Breast epithelium (tissue), 4 donors: ENCODE measurements at places on chromosomes 5 and 9. TPM values are rescaled to one million over a fixed set of nuclear protein-coding genes. Genes with fewer than 3 reads are reported as not detected.

The NEUROG1 gene
- not detected for total RNA-seq

The SLC22A4 gene
- 2.3 TPM for total RNA-seq

- no peak for DNase-seq
Measured at GRCh38 chr5:133994990-133995333, 9.8 kb downstream of the VDAC1 start.

The PCDHB11 gene
- 2.3 TPM for total RNA-seq

The TEX48 gene
- total RNA-seq: not detected

DNA sequence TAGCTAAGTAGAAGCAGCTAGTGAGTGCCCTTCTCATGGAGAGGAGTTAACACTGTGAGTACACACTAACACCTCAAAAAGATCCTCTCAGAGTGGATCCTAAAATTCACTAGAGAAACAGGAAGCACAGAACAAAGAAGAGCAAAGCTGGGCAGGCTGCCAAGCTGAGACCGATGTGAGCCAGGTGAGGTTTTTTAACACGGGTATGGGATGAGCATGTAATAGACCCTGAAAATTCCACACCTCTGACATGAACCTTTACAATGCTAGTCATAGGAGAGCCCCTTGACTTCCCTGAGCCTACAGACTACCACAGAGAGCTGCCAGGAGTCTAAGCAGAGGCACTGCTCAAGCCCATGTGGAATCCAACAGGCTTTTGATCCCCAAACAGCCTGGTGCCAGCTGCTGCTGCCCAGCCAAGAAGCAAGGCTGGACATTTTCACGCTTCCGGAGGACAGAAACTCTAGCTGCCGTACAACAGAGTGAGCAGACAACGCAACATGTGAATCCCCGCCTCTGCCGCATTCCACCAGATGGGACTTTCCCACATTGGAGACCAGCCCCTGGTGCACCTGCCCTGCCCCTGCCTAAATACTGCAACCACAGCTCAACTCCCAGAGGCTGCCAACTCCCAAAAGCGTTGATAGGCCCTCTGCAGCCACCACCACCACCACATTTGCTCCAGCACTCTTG is 280.8 kb downstream of the CDH10 start:
- no peak for DNase-seq

DNA sequence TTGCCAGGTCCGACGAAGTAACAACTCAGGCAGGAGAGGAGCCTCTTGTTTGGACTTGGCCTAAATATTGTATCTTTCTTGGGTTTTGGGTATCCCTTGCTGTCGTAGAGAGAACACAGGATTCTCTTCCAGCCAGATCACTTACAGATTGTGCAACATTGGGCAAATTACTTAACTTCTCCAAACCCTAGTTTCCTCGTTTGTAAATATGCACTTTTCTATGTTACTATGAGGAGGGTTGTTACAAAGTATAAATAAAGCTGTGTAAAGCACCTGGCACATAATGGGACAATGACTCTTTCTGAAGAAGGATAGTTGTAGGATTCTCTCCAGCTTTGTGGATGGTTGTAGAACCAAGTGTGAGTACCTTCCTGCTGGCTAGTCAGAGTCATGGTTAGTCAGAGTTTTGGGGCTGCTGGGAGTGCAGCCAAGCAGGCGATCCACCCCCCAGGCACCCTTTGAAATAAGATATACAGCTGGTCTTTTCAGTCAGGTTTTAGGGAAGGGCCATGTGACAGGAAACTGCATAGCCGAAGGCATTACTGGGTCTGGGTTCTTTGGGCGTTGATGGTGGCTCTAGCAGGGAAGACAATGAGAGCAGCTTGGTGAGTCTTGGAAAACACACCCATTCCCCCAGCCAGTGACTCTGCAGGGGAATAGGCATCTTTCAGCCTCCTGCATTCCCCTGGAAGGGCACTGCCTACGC is 49.9 kb upstream of the GDNF start:
- DNase-seq: no peak

DNA sequence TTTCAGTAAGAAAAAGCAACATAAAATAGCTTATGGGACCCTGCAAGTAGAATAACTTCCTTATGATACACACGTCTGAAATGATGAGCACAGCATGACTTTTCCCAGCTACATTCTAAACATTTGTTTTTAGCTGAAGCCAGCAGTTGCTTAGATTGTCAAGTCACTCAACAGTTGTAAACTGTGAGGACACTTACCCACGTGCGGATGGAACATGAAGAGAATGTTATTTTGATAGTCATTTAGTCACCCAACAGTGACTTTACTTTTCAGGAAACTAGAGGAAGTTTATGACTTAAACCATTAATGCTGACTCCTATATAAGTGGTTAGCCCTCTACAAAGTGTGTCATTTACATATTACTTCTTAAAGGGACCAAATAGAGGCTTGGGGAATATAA is 3.0 kb downstream of the HACD4 start:
- DNase-seq: no peak

The TPRN gene
- 9.2 TPM for total RNA-seq

DNA sequence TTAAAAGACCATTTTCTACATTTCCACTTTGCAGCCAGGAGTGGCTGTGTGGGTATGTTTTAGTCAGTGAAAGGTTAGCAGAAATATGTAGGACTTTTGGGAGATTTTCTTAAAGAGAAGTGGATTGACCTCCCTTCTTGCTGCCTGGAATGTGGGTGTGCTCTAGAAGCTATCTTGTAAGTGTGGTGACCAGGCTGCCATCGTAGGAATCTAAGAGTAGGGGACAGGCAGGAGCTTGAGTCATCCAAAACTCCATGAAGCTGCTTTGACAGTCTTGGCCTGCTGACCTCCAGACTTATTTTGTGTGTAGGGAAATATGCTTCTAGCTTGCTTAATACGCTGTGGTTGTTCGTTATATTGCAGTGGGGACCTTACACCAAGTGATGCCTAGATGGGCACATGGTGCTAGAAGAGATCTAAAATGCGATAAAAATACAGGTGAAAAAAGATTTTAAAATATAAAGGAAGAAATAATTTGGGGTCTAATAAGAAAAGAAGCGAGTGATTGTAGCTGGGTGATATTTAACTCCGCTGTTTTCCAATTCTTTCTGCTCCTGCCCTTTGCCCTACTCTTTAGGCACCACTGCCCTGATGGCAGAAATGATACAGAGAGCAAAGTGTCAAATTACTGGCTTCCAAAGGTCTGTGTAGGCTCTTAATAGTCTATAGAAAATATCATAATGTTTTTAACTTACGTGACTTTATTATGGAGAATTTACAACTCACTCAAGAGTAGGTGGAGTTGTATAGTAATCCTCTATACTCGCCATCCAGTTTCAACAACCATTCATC is 298.2 kb upstream of the ZNF608 start:
- no peak for DNase-seq

The FBLL1 gene
- 0.33 TPM for total RNA-seq

DNA sequence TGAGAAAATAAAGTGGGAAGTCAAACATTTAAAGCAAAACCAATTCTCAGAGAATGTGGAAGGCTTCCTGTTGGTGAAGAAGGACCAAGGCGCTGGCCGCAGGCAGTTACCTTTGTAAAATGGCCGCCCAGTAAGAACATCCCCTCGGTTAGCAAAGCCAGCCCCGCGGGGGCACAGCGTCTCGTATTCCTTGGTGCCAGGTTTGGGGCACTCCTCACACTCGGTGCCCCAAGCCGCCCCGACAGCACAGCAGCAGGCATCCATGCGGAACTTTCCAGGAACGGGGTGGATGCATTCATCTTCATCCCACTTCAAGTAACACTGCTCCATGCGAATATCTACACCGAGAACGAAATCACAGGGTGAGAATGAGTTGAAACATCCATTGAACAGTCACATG is 192.8 kb downstream of the FBN2 start:
- DNase-seq: no peak

- DNase-seq: no peak
Measured at GRCh38 chr9:95142315-95142714, 175.2 kb downstream of the FANCC start.

GRCh38 chr5:976849-977751 is 31.5 kb upstream of the NKD2 start:
- no peak for DNase-seq

GRCh38 chr5:71887680-71888079 is 168.6 kb downstream of the CARTPT start:
- no peak for DNase-seq

The NUTM2G gene
- not detected for total RNA-seq

DNA sequence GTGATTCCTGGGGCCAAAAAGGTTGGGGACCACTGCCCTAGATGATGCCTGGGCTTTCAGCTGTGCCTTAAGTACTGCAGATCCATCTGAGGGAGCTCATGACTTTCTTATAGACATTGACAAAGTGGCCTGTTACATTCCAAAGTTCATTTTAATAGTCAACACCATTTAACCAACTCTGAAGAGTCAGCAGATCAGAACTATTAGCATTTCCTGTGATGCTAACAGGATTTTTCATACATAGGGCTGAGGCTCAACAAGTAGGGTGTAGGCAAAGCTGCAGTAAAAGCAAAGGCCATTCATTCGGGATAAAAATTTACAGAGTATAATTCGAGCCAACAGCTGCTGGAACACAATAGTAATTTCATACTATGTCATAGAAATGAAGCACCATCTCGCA is 105.4 kb downstream of the LPAR1 start:
- no peak for DNase-seq

GRCh38 chr9:90974643-90975245 is 173.1 kb downstream of the SYK start:
- no peak for DNase-seq

DNA sequence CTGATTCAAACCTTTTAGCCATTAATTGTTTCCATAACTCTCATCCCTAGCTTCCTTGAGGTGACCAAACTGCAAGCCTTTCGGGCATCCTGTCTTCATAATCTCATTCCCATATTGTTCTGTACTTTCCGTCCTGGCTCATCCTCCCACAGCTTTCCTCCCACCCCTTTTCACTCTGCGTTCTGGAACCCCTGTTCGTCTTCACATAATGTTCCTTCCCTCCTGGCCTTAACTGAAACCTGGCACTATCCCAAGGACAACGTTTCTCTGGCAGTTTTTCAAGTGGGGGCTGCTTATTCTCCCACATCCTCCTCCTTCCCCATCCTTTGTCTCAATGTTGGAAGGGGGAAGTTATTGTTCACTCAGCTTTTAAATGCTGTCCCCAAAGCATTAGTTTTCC is 1.5 kb downstream of the ZNF189 start:
- no peak for DNase-seq

DNA sequence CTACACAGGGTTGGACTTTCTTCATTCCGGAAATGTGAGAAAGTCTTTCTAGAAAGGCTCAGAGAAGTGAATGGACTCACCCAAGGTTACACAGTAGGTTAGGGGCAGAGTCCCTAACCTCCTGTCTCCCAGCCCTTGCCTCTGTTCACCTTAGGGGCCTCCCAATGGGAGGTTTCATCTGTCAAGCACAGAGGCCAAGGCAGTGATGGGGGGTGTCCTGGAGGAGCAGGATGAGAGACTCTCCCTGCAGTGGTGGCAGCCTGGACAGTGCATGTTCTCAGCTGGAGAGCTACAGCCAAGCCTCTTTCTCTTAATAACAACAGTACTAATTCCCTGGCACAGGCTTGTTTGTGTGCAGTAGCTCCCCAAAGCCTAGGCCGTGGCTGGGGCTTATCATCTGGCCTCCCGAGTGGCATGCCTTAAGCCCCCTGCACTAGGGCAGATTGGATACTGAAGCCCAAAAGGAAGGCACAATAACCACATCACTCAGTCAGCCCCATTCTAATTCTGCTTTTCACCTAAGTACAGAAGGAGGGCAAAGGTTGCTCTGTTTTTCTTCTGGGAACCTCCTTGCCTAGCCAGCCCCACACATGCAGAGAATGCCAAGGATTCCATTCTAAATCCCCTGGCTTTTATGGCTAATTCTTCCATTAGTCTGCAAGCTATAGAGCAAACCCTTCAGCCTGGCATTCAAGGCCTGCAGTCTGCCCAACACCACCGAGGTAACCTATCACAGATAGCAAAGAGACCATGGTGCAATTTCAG is 50.2 kb upstream of the XPA start:
- no peak for DNase-seq

DNA sequence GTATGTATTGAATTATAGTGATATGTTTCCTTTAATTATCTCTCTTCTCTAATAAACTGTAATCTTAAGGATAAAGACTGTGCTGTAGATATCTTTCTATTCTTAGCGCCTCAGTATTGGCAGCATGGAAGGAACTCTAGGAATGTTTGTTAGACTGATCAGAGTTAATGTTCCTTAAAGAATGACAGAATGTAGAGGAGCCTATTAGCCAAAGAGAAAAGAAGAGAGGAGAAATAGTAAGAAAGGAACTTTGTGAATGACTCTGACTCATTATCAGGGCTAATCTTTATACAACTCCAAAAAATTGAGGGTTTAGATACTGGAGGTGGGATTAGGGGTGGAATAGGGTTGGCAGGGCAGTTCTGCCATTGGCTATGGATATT is 59.0 kb upstream of the NUDT12 start:
- DNase-seq: no peak

GRCh38 chr5:176943816-176944215 is 44.7 kb upstream of the HK3 start:
- DNase-seq: no peak
